ENCODE measurements at places on chromosomes 11 and 22. TPM values are rescaled to one million over a fixed set of nuclear protein-coding genes. Genes with fewer than 3 reads are reported as not detected.

The KDM4E gene
- not detected for total RNA-seq

The CRYAB gene
- 277 TPM for total RNA-seq

The SF3B2 gene
- total RNA-seq = 161 TPM

GRCh38 chr11:122101625-122102291, 14.3 kb downstream of the BLID start:
- peak; percentile 53 for DNase-seq

DNA sequence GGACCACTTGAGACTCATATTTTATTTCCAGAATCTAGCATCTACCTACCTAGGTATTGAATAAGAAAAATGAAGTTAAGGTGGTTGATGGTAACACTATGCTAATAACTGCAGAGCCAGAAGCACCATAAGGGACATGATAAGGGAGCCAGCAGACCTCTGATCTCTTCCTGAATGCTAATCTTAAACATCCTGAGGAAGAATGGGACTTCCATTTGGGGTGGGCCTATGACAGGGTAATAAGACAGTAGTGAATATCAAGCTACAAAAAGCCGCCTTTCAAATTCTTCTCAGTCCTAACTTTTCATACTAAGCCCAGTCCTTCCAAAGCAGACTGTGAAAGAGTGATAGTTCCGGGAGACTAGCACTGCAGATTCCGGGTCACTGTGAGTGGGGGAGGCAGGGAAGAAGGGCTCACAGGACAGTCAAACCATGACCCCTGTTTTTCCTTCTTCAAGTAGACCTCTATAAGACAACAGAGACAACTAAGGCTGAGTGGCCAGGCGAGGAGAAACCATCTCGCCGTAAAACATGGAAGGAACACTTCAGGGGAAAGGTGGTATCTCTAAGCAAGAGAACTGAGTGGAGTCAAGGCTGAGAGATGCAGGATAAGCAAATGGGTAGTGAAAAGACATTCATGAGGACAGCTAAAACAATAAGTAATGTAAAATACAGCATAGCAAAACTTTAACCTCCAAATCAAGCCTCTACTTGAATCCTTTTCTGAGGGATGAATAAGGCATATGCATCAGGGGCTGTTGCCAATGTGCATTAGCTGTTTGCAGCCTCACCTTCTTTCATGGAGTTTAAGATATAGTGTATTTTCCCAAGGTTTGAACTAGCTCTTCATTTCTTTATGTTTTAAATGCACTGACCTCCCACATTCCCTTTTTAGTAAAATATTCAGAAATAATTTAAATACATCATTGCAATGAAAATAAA, 2.1 kb downstream of the HBB start:
- DNase-seq = no peak

- no peak for DNase-seq
These were observed 15.3 kb downstream of the CLPB start for GRCh38 chr11:72418834-72419560.

DNA sequence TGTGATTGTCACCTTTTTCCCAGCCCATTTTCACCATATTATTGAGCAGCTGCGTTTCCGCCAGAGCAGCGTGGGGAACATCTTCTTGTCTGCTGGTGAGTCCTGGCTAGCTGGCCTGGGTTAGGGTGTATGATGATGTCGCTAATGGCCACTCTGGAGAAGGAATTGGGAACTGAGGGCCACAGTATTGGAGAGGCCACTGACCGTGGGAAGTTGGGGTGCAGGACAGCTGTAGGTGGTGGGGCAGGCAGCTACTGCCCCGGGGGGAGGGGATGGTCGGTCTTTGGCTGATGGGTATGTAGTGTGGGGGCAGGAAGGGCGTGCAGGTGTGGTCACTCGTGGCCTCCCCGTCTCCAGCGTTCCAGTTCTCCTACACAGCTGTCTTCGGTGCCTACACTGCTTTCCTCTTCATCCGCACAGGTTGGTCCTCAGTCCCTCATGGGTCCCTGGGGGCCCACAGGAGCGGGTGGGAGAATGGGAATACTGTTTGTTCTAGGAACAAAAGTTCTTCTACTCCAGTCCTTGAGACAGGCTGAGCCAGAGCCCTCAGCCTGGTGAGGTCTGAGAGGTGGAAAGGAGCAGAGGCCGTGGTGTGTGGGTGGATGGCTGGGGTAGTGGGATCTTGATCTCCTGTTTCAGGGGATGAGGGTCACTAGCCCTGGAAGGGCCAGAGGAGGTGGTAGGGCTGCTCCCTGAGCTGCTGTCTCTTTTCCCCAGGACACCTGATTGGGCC, 2.1 kb downstream of the RCE1 start:
- DNase-seq = no peak

GRCh38 chr11:69213316-69213715, 57.6 kb downstream of the SMIM38 start:
- no peak for DNase-seq

- no peak for DNase-seq
These were observed 249.1 kb downstream of the FAT3 start for GRCh38 chr11:92473736-92474135.

DNA sequence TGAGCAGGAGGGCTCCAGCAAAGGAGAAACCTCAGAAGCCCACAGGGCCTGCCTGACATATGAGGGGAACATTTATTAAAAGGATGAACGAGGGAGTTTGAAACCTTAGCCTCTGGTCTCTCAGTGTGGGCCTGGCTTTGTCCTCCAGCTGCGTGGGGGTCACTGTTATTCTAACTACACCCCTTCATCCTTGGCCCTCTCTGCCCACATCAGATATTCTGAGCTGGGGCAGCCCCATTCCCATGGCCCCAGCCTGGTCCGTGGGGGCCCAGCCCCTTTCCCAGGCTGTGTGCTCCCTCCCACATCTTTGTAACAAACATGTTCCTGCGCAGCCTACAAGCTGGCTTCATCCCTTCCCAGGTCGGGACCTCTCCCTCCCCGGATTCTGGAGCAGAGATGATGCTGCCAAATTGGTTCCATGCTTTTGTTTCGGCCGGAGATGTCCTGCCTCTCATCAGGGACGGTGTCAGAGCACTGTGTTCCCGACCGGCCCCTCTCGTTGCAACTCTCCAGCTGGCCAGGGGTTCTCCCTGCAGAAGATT, 4.0 kb downstream of the FXYD6 start:
- DNase-seq = peak; percentile 55

DNA sequence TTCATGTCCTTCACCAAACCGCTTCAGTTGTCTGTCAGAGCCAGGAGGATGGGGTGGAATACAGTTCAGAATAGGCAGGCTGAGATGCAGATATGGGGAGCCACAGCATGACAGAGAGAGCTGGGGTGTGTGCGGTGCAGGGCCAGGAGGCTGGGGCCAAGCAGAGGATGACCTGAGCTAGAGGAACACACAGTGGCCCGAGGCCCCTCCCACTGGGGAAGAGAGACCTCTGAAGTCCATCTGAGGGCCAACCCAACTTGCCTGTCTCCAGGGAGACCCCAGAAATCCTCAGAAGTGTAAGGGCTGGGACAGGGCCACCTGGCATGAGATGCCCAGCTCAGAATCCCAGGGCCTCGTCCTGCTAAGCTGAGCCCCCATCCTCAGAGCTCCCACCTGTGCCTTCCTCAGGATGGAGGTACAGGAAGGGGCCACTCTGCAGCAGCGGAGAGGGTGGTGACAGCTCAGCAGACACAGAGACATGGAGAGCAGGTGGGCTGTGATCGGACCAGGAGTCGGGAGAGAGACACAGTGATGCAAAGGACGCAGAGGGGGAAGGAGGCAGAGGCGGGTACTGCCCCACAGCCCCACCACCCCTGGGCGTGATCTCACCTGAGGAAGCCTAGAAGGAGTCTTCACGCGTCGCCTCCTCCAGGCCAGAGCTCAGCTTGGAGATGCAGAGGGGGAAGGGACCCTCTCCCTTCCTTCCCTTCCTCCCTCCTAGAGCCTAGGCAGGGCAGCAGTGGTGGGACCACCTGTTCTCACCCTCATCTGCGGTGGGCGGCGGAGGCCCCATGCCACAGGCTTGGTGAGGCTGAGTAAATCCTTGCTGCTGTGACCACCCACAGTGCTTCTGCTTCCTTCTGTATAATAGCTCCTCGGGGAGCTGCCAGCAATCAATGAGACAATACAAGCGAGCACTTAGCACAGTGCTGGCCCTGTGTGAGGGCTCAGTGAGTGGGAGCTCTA, 9.1 kb upstream of the TUB start:
- DNase-seq = no peak

DNA sequence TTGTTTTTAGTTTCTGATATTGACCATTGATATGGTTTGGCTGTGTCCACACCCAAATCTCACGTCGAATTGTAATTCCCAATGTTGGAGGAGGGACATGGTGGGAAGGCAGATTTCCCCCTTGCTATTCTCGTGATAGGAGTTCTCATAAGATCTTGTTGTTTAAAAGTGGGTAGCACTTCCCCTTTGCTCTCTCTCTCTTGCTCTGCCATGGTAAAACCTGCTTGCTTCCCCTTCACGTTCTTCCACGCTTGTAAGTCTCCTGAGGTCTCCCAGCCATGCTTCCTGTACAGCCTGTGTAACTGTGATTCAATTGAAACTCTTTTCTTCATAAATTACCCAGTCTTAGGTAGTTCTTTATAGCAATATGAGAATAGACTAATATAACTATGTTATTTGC, 203.6 kb upstream of the CHORDC1 start:
- DNase-seq = no peak
